ENCODE measurements at places on chromosomes 3 and 15. TPM values are rescaled to one million over a fixed set of nuclear protein-coding genes. Genes with fewer than 3 reads are reported as not detected.

GRCh38 chr3:69428657-69429255, 42.9 kb upstream of the FRMD4B start:
- DNase-seq: no peak

DNA sequence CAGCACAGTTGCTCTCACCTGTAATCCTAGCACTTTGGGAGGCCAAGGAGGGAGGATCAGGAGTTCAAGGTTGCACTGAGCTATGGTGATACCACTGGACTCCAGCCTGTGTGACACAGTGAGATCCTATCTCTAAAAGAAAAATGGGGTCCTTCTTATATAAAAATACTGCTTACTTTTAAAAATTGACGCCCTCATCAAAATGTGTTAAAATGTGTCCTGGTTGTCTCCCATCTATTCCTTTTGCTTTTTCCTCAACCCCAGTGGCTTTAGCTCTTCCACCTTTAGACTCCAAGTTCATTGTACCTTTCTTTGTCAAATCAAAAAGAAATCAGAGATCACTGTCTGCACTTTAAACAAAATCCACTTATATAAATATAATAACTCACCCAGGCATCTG, 60.3 kb upstream of the GPD1L start:
- DNase-seq: no peak

DNA sequence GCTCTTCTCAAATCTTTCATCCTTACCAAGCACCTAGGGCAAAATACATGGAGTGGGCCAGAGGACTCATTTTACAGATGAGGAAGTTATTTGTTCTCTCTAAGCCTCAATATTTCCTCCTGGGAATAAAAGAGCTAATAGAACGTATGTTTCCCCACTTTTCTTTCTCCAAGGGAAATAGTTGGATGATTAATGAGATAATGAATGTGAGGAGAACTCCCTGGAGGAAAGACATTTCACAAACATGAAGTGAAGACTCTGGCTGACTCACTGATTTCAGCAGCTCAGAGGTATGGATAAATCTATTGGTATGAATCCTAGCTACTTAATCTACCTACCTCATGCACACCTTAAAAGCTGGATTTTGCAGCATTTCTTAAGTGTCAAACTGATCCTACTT, 98.4 kb downstream of the ECT2 start:
- no peak for DNase-seq

DNA sequence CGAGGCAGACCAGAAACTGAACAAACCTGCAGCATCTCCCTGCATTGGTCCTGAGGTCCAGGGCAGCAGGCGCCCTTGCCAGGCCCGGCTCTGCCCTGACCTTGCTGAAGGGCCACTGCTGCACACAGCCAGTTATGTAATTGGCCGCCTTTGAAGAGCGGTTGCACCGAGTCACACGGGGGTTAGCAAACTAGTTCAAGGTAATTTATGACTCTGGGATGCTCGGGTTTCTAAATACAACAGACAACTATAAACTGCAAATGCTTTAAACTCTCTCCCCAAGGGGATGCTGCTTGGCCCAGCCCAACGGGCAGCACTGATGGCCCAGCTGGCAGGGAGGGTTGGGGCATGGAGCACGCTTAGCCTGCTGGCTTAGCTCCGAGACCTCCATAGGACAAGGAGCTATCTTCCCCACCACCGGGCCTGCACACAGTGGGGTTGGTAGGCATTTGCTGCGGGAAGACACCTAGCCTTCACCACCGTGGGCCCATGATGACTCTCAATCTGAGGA, 60.3 kb upstream of the IQSEC1 start:
- DNase-seq: no peak

ZNF80 gene
- total RNA-seq: 0.24 TPM
